Dermis microvascular lymphatic vessel endothelial cell (primary cell): ENCODE measurements at places on chromosomes 2 and 18. TPM values are rescaled to one million over a fixed set of nuclear protein-coding genes. Genes with fewer than 3 reads are reported as not detected.

Gene TUBB8B
- total RNA-seq, result not detected in 2 replicates

Gene NAT8
- total RNA-seq, result not detected in 2 replicates

DNA sequence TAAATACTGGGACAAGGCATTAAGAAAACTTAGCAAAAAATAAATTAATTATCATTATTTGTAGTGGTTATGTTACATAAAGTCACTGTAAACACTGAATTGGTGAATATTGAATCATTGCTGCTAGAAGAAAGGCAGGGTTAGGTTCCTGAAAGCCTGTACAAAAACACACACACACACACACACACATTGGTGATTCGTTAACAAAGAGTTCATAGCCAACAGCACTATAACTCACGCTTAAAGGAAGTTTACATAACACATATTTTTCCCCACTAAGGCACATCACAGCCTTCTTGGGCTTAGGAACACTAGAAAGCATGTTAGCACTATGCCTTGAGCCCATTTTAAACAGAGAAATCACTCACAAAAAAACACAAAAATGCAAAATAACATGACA is 690.0 kb upstream of the PIK3C3 start:
- no peak for DNase-seq

GRCh38 chr2:15820927-15821326 is 119.4 kb upstream of the MYCN start:
- DNase-seq, result no peak

DNA sequence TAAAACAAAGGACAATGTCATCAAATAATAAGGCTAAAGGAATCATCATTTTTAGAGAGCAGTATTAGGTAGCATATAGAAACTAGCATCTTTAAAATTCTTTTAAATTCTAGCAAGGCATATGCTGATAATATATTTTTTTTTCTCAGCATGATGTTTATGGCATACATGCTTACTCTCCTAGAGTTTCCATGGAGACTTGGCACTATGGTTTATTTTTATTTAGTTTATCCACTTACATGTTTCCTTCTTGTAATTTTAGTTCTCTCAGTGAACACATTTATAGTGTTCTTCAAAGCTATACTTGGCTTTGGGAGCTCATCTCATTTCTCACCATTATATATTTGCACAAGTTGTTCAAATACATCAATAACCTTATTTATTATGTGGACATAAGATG is 413.8 kb upstream of the LINC00305 start:
- no peak for DNase-seq

DNA sequence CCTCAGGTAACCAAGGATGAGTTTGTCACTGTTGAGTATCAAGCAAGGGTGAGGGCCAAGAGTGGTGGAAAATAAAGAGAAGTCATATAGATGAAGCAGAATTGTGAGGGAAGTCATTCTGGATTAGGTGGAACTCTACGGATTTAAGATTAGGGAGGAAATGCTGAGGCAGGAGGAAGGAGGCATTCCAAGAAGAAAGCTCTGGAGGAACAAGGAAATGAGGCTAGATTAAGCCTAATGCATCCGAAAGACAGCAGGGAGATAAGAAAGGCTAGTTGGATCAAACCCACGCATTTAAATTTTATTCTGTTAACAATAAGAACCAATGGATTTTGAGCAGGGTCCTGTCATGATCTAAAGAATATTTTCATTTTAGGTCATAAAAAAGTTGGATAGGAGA is 681.2 kb downstream of the EPHA4 start:
- DNase-seq, result no peak

DNA sequence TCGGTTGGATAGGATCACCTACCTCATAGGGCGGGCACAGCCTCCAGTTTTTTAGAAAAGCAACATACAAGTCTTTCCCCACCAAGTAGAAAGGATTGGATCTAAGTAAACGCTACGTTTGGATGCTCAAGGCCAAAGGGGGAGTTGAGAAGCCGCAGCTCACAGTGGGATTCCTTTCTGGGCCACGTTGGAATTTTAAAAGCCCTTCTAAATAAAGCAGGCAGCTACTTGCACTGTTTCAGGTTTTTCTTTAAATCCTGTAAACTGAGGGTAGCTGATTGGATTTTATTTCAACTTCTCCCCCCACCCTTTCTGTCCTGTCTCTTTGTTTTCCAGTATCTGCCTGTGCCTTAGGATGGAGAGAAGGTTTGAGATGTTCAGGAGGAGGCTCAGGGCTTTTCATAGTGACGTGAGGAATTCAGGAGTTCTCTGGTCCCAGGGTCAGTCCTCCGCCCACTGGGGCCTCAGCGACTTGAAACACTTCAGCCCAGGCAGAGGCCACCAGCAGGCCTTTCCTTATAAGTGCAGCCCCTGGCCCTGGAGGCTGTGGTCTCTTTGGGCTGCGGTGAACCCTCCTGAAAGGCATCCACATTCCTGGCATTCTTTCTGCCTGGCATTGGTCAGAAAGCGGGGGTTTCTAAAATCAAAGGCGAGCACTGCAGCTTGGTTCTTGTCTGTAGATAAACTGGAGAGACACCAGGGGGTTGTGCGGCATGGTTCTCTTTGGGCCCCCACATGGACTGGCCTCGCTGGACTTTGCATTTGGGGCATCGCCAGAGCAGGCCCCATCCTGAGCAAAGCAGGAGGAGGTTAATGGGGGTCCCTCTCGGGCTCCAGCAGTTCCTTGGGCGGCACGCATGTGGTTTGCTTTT is 44.5 kb downstream of the SH3BP4 start:
- no peak for DNase-seq

GRCh38 chr2:83900862-83901261 is 558.2 kb downstream of the SUCLG1 start:
- no peak for DNase-seq

DNA sequence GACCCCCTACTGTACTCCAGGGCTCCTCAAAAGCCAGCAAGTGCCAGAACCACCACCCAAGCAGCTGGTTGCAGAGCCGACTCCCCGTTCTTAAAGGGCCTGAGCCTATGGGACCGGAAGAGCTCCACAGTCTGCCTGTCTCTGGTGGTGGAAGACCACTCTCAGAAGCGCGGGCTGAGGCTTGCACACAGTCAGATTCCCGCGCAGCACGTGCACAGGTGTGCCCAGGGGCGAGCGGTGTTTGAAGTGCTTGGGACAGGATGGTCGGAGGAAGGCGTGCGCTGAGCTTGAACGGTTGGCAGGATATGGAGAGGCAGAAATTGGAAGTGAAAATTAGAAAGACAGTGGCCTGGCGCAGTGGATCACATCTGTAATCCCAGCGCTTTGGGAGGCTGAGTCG is 64.8 kb downstream of the CYP26B1 start:
- no peak for DNase-seq

DNA sequence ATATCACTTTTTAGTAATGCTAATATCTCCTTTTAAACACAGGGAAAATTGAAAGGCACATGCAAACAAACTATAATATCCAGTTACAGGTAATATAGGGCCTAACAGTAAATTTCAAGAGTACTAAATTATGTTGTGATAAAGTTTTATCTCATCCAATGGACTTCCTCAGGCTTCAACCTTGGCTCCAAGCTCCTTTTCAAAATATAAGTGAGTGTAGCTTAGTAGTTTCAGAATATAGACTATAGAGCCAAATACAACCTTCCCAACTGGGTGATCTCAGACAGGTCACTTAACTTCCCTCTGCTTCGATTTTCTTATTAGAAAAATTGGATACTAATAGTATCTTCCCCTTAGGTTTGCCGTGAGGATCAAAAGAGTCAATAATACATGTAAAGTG is 93.5 kb upstream of the PARD3B start:
- no peak for DNase-seq

- DNase-seq, result peak; percentile 64
Observed at GRCh38 chr18:59783138-59783537, 85.9 kb upstream of the CCBE1 start.

DNA sequence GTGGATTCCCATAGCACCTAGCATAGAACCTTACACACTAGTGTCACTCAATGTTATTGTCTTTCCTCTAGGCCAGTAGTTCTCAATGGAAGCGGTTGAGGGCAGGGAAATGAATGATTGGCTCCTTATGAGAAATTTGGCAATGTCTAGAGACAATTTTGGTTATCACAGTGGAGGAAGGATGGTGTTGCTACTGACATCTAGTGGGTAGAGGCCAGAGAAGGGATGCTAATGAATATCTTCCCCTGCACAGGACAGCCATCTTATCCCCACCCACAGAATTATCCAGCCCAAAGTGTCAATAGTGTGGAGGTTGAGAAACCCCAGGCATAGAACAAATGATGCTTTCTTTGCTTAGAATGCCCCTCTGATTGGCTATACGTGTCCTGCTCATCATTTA is 15.8 kb downstream of the C18orf63 start:
- DNase-seq, result peak; percentile 2

- DNase-seq, result no peak
Observed at GRCh38 chr2:62423235-62423634, 82.8 kb downstream of the TMEM17 start.

DNA sequence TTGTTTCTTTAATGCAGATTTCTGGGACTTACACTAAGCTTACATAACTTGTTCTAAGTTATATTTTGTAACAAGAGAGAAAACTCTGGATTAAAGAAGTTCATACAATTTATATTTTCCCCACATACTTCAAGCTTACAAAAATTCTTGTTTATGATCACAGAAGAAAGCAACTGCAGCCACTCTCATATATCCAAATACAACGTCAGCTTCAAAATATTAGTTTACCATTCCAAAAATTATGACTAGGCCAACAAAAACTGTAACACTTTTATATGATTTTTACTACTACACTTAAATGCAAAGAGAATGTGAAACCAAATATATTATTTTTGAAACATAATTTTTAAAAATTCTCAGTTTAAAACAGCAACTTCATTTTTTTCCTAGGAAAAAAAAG is 30.9 kb downstream of the LPIN2 start:
- DNase-seq, result no peak

- no peak for DNase-seq
Observed at GRCh38 chr2:179853108-179853507, 8.3 kb downstream of the ZNF385B start.

DNA sequence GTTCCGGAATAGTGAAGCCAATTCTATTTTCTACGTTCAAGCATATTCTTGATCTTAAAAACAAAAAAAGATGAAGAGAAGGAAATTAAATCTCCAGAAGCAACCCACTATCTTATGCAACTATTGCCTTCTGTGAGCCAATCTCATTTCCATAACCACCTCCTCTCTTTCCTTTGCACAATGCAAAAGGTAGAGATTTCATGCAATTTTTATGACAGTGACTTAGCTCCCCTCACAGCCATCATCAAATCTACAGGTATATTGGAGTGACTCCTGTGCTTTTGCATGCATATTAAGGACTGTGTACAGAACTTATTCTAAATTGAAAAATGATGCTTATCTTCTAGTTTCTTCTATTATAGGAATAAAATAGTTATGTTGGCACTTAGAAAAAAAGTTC is 191.8 kb downstream of the DCC start:
- DNase-seq, result no peak

DNA sequence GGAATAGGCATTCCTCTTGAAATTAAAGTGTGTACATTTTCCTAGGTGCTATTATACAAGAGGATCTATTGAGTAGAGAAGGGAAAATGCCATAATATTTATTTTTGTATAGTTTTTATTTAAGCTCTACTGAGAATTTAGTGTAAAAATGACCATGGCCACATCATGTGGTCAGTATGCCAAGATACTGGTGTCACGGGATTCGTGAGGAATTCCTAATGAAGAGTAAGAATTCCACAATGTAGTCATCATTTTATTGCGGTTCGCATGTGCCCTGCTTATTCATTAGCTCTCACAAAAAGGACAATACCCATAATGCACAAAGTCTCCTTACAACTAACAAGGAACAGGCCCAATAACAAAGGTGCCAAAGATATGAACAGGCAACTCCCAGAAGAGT is 39.3 kb upstream of the PARD3B start:
- DNase-seq, result no peak

DNA sequence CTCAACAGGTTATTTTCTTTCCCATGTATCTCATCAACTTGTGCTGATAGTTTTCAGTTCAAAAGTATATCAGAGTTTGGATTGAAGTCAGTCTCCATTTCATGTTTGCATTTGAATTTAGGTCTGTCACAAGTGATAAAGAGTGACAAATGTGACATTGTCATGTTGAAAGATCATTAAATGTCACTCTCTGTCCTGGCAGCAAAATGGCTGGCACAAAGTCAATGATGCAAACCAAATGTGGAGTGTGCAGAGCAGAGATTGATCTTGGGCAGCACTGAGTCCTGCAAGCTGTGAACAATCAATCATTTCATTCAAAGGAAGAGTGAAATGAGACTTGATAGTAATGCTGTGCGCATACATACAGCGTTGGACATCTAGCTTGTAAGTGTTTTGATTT is 421.8 kb upstream of the CDH7 start:
- DNase-seq, result no peak

- DNase-seq, result no peak
Observed at GRCh38 chr2:69545477-69545932, 98.0 kb downstream of the AAK1 start.

GRCh38 chr2:8422450-8422800 is 259.4 kb upstream of the ID2 start:
- no peak for DNase-seq

DNA sequence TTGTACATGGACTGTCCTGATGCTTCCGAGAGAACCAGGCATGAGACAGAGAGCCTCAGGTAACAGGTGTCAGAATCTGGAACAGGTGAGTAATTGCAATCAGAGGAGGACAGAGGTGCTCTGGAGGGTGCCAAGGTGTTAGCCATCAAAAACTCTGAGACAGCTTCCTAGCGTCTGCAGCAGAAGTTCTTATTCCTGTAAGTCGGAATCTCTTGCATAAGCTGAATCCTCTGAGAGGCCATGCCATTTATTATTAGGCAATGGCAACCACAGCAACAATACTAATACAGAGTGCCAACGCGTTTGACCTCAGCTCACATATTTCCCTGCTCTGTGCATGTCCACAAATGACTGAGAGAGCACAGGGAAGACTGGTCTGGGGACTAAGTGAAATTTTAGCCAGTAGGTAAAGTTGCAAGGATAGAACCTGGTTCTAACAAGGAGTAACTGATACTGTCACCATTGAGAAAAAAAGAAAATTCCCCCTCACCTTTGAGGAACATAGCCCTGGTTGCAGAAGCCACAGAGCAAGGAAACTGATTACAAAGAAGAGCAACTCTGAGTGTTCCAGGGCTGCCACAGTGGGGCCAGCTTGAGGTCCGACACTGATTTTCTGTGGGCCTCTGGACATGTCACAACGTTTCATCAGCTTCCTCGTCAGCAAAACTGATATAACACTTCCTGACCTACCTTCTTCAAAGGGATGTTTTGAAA is 55.1 kb upstream of the ACSL3 start:
- no peak for DNase-seq
